ENCODE measurements at places on chromosomes 7 and 10.

GRCh38 chr10:89795840-89796239 is 94.5 kb downstream of the KIF20B start:
- no peak for DNase-seq

- peak; percentile 24 for DNase-seq
Observed at GRCh38 chr7:3897430-3898372, 596.6 kb downstream of the SDK1 start.

GRCh38 chr7:28389504-28390395 is 22.6 kb upstream of the CREB5 start:
- no peak for DNase-seq

- DNase-seq, result no peak
Observed at GRCh38 chr7:830069-830468, 2.2 kb upstream of the SUN1 start.

DNA sequence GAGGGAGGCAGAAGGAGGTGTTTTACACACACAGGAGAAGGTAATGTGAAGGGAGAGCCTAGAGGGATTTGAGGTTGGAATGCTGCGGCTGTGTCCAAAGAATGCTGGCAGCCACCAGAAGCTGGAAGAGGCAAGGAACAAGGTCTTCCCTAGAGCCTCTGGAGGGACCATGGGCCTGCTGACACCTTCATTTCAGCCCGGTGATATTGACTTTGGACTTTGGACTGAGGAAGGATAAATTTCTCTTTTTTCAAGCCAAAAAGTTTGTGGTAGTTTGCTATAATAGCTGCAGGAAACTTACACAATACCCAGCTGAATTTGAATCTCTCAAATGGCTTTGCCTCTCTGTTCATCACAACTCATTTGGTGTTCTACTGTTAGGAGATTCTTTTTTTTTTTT is 34.6 kb downstream of the UBN2 start:
- no peak for DNase-seq

GRCh38 chr10:114604357-114605130 is 53.5 kb downstream of the ABLIM1 start:
- no peak for DNase-seq

DNA sequence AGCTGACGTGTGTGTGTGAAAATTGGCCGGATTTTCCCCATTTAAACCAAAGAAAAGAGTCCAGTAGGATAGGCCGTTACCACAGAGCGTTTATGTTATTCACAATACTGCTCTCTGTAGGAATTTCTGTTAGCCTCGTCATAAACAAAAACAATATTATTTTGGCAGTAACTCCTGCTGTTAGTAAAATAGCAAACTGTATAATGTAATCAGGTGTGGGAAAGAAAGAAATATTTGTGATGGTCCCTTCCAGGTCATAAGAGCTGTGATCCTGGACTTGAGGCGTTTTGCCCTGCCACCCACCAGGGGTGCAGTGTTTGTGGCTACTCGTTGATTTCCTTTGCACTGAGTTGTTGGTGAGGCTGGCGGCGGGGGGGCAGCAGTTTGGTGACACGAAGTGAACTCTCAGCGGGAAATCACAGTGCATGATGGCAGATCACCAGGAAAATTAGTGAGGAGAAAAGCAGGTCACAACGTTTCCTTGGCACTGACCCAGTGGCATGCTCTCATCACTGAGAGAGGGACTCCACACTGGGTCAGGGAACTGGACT is 2.8 kb downstream of the EEPD1 start:
- DNase-seq, result no peak

DNA sequence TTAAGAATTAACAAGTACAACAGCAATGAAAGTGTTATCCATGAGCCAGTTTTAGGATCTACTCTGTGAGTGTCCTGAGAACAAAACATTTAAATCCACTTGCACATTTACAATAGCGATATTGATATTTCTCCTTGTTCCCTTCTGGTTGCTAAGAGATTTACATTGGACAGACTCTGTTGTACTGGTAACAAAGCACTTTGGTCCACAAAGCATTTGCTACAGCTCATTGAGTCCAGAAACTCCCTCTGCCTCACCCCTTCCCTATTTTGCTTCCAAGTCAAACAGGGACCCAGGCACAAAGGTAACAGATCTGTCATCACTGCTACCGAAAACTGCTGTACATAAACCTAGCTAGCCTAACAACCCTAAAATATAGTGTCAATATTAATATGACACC is 2.1 kb downstream of the ANK3 start:
- no peak for DNase-seq

DNA sequence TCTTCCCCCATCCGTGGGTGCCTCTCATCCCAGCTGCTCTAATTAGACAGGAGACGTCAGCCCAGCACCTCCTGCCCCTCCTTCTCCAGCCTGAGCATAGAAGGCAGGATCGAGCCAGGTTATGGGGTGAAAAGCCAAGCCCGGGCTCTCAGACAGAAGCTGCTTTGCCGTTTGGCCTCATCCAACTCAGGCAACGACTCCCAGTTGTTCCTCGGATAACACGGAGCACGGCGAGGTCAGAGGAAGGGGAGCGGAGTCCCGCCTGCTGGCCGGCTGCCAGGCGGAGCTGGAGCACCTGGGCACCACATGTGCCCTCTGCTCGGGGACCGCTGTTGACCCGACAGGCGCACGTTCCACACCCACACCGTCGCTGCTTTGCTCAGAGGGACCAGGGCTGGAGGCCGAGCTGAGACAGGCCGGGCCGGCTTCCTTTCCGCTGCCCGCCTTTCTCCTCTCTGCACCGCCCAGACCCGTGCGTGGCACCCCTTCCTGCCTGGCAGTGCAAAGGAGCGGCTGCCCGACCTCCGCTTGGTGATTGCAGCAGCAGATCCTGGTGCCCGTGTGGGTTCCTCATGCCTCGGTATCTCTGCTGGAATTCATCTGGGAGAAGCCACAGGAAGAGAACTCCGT is 21.6 kb upstream of the UNCX start:
- DNase-seq, result no peak
